ENCODE measurements at places on chromosomes 3 and 15.

GRCh38 chr3:24137334-24137733 lies 192.2 kb downstream of the NR1D2 start:
- DNase-seq, result no peak

DNA sequence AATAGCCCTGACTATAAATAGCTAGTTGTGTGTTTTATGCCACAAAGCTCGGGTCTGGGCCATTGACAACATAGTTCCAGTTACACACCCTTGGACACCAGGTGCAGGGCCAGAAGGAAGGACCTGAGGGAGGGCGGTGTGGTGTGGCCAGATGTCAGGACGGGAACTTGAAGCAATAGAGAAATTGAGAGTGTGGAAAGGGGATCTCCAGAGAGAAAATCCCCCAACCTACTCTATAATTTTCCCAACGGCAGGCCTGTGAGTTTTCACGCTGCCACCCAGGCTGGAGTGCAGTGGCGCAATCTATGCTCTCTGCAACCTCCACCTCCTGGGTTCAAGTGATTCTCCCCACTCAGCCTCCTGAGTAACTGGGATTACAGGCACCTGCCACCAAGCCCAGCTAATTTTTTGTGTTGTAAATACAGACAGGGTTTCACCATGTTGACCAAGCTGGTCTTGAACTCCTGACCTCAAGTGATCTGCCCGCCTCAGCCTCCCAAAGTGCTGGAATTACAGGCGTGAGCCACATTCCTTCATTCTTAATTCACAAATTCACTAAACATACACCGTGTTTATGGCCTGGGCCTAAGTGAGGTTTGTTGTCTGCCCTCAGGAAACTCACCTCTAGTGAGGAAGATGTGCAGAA lies 70.8 kb upstream of the KLF13 start:
- no peak for DNase-seq

- DNase-seq, result peak; percentile 9
Measured at GRCh38 chr3:149473357-149474249, 894 bp upstream of the TM4SF4 start.

GRCh38 chr15:34241376-34242330 lies 16.8 kb downstream of the EMC4 start:
- no peak for DNase-seq

- no peak for DNase-seq
Measured at GRCh38 chr3:64827431-64827830, 139.6 kb upstream of the ADAMTS9 start.

DNA sequence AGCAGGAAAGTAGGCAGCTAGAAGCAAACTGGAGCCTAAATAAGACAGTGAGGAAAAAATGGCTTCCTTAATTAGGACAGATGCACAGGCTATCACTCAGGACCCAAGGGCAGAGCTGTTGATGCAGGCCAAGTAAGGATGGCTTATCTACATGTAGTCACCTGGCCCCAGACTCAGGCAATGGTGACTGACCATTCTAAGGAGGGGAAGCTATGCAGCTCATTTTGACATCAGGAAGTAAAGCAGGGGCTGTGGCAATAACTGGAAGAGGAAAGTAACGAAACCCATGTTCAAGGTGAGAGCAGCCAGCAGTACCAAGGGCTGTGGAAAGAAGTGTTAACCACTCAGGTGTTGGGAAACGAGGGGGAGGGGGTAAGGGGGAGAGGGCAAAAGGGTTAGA lies 16.2 kb downstream of the ACAD11 start:
- no peak for DNase-seq

DNA sequence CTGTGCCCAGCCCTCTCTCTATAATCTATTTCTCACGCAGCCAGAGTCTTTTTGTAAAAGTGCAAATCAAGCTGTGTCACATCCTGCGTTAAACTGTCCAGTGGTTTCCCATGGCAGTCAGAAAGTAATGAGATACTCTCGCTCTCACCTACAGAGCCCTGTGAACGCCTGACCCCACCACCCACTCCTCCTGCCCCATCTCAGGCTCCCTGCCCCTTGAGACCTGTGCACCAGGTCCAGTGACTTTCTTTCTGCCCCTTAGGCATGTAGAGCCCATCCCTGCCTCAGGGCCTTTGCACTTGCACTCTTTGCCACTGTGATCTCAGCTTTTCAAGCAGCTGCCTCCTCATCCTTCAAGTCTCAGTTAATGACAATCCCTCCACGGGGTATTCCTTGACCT lies 58.3 kb upstream of the RASGRP1 start:
- no peak for DNase-seq

GRCh38 chr3:71428841-71429596 lies 154.5 kb downstream of the FOXP1 start:
- peak; percentile 8 for DNase-seq

GRCh38 chr15:66089049-66089448 lies 164.5 kb downstream of the MEGF11 start:
- DNase-seq, result no peak

GRCh38 chr3:110684466-110684865 lies 387.1 kb upstream of the NECTIN3 start:
- DNase-seq, result no peak

- no peak for DNase-seq
Measured at GRCh38 chr3:4409971-4410573, 57.0 kb downstream of the SUMF1 start.

- no peak for DNase-seq
Measured at GRCh38 chr3:141011232-141011996, 39.7 kb upstream of the SPSB4 start.

GRCh38 chr15:51992953-51993352 lies 21.4 kb upstream of the LEO1 start:
- DNase-seq, result no peak

DNA sequence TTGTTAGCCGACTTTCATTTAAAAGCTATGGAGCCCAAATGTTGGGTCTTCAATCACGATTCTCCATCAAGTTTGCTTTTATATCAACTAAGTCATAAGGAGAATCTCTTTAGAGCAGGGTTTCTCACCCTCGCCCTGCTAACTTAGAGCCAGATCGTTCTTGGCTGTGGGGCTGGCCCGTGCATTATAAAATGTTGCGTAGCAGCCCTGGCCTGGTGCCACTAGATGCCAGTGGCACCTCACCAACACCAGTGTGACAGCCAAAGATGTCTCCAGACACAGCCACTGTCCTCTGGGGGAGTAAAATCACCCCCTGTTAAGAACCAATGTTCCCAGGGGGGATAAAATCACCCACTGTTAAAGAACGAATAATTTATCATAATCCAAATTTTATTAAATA lies 226.1 kb downstream of the OCA2 start:
- no peak for DNase-seq

GRCh38 chr3:55888282-55888885 lies 401.3 kb upstream of the WNT5A start:
- no peak for DNase-seq

GRCh38 chr3:147699175-147699838 lies 290.1 kb downstream of the ZIC1 start:
- DNase-seq, result no peak

GRCh38 chr15:29773816-29774215 lies 48.5 kb downstream of the TJP1 start:
- no peak for DNase-seq

- no peak for DNase-seq
Measured at GRCh38 chr15:101308604-101309435, 13.8 kb upstream of the SNRPA1 start.

GRCh38 chr3:52084216-52084945 lies 28.0 kb upstream of the DUSP7 start:
- no peak for DNase-seq

GRCh38 chr3:123343296-123344174 lies 105.4 kb downstream of the ADCY5 start:
- DNase-seq, result no peak

GRCh38 chr3:168124791-168125190 lies 29.1 kb upstream of the GOLIM4 start:
- DNase-seq, result no peak

DNA sequence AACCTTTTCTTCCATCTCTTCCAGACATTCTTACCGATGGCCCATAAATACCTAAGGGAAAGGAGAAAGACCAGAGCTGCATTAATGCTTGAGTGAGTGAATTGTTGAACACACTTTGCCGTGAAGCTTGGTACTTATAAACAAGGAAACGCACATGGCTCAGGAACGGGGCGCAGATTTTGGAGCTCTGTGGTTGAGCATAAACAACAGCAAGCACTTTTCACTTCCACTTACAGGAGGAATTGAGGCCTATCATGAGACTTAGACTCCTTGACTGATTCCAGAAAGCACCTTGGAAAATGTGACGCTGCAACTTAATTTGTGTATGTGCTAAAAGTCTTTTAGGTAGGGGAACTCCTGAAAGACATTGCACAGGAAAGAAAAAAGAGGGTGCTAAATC lies 197.5 kb upstream of the FEZF2 start:
- DNase-seq, result no peak

GRCh38 chr3:130828948-130829947 lies 64.6 kb upstream of the ATP2C1 start:
- no peak for DNase-seq

DNA sequence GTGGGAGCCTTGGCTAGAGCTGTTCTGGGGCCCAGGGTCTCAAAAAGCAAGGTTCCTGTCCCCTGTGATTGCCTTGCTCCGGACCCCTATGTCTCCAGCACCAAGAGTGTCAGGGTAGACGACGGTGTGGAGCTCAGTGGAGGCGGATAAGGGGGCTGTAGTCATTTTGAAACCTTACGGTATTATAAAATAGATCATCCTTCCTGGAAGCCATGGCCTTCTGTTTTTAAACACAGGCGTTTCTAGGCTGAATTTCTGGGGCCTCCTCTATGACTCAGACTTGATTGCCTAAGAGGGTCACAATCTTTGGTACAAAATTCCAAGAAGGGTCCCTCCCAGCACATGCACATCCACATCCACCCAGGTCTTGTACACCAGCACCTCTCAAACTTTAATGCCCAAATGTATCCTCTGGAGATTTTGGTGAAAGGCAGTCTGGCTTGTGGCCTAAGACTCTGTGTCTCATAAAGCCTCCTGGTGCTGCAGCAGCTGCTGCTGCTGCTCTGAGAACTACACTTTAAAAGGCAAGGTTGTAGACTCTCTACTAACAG lies 70.5 kb upstream of the XCR1 start:
- no peak for DNase-seq

- no peak for DNase-seq
Measured at GRCh38 chr15:52100807-52101442, 11.7 kb downstream of the BCL2L10 start.

DNA sequence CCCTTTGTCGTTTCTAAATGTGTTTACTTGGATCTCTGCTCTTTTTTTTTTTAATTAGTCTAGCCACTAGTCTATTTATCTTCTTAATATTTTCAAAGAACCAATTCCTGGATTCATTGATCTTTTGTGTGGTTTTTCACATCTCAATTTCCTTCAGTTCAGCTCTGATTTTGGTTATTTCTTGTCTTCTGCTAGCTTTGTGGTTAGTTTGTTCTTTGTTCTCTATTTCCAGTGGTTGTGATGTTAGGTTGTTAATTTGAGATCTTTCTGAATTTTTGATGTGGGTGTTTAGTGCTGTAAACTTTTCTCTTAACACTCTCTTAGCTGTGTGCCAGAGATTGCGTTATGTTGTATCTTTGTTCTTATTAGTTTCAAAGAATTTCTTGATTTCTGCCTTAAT lies 446.1 kb downstream of the CNTN4 start:
- no peak for DNase-seq

GRCh38 chr15:44414001-44414400 lies 13.4 kb upstream of the CTDSPL2 start:
- DNase-seq, result no peak

DNA sequence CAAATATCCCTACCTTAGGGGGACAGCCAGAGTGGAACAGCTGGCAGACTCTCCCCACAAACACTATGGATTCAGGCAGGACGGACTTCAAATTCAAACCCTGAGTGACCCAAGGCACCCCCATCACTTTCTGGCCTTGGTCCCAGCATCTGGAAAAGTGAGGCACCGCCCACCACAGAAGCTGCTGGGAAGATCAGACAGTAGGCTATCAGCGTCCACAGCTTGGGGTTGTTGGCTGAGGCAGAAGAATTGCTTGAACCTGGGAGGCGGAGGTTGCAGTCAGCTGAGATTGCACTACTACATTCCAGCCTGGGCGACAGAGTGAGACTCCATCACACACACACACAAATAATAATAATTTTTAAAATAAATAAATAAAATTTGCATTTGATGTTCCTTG lies 8.5 kb downstream of the PFKFB4 start:
- DNase-seq, result no peak

- no peak for DNase-seq
Measured at GRCh38 chr3:67564973-67565372, 89.4 kb downstream of the SUCLG2 start.

DNA sequence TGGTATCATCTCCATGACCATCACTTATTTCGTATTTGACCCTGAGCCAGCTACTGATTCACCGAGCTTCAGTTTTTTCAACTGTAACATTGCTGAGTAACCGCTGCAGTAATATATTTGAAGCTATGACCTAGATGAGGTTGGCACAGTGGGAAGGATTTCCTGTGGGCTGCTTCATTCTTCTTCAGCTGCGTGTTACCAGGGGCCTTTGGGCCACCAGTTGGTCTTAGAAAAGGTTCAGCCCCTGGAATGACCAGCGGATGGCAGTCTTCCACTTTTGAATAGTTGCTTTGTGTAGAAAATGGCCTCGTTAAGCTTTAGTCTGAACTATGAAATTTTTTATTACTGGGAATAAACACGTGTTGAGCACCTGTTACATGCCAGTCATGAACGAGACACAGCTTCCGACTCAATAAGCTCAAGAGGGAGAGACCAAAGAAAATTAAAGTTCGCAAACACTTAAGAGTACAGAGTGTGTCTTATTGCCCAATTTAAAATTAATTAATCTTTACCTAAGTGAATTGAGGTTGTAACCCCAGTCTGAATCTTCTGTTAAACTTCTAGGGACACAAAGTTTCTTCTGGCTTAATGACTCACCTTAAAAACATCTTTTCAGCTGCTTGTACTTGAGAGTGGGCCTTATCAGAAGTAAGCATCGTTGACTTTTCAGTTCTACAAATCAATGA lies 57.6 kb upstream of the NR2E3 start:
- DNase-seq, result no peak

DNA sequence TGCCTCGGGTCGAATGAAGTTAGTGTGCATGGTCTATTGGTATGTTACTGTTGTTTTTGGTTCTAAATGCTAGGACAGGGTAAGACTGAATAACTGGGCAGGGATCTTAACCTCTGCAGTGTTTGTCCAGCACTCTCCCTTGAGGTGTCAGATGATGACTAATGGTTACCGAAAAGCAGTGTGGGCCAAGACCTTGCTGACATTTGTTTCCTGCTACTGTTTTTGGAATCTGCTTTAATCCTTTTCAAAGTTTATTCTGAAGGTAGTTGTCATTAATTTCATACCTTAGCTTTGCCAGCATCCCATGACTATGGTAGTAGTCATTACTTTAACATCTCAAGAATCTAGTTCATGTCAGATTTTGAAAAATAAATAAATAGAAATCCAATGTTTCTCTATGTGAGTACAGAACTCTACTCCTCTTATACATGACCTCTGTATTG lies 117.0 kb downstream of the P3H2 start:
- no peak for DNase-seq

DNA sequence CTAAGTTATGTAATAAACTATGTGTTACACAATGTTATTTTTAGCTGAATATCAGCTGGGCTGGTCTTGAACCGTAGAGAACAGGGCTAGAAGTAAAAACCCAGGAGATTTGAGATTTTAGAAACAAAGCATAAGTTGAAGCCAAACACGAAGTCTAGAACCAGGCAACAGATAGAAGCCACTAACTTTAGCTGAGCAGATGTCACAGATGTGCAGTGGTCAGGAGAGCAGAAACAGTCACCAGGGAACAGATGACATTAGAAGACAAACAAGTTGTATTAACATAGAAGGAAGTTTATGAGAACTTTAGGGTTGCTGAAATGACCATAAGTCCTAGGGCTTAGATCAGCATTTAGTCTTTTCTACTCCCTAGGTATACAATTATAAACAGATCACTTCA lies 731.0 kb downstream of the ZNF385D start:
- DNase-seq, result no peak

Data from NCI-H510A (cell line).